Glutamatergic neuron (in vitro differentiated cells): ENCODE measurements at places on chromosomes 12 and 14. TPM values are rescaled to one million over a fixed set of nuclear protein-coding genes. Genes with fewer than 3 reads are reported as not detected.

DNA sequence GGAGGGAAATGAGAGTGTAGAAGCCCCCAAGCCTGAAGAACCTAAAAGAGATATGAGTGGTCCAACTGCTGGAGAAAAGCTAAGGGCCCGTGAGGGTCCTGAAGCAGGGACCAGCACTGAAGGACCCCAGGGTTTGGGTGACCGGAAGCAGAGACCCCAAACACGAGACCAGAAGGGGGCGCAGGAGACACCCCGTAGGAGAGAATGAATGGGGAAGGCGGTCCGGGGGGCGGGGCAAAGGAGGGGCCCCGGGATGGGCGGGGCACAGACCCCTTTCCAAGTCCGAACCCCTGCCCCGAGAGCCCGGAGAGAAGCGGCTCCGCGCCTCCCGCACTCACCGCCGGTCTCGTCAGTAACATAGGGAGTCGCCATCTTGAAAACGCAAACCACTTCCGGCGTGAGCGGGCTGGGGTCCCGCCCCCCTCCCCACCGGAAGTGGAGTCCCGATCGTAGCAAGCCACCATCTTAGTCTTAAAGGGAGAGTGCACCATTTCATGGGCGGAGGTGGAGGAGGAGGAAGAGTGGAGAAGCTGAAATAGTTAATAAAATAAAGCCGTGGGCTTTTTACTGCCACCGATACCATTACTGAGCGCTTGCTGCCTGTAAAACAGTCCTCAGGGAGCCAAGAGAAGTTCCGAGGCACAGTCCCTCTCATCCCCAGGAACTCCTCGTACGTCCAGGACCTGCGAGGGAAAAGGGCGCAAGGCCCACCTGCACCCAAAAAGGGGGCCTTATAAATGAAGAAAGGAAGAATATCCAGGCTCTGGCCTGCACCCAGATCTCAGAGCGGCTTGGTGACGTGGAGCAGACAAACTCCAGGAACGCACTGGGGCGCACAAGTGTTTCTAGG is 731 bp downstream of the PYM1 start:
- DNase-seq: peak; percentile 85
- peak overlapping the region; percentile 94 for H3K27ac ChIP-seq
- H3K4me3 ChIP-seq: peak overlapping the region; percentile 98
- peaks cover 11% of the 10 kb centered on the region for H3K27me3 ChIP-seq

DNA sequence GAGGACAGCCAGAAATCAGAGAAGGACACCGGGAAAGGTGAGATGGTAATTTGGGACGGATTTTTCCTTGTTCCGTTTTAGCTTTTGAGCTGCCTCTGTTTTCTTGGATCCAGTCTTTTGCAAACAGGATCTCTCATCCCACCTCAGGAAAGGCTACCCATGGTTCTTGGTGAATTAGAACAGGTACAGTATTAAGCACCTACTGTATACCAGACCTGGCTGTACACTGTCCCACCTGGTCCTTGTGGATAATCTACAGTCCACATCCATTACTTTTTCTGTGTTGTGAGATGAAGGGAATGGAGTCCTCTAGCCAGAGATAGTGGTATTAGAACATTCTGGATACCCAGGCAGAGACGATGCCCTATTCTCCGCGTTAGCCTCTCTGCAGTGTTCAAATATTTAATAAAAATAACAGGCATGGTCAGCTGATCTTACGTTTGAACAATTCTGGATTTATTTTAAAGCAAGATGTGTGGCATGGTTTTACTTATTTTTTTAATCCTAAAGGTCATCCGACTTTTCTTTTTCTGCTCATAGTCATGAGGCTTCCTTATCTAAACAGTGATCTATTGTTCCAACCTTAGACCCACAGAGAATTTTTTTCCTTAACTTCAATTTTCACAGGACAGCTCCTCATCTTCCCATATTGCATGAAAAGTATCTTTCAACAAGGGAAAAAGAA is 18.8 kb downstream of the PLXNC1 start:
- DNase-seq: no peak
- no peak overlapping the region for H3K27ac ChIP-seq
- peaks cover 4% of the 10 kb centered on the region for H3K27me3 ChIP-seq
- H3K4me3 ChIP-seq: no peak overlapping the region

DNA sequence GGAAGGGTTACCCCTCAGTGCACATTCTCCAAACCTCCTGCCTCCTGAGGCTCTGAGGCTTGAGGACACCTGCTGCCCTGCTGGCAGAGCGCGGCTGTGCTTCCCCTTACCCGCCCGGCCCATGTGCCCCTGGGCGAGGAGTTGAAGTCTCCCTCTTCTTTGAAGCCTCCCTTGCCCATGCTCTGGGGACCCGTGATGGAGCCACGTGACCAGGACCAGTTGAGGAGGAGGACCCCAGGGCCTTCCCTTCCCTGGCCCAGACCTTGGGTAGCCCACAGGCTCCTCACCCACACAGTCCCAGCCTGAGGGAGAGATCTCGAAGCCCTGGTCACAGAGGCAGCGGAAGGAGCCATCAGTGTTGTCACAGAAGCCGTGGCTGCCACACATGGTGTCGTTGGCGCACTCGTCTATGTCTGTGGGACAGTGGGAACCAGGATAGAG is 12.9 kb downstream of the ISCA2 start:
- DNase-seq: no peak
- H3K27me3 ChIP-seq: peaks cover 10% of the 10 kb centered on the region
- no peak overlapping the region for H3K4me3 ChIP-seq
- no peak overlapping the region for H3K27ac ChIP-seq
- no peaks in the 10 kb centered on the region for H3K36me3 ChIP-seq

GRCh38 chr14:57846596-57846995 is 19.3 kb downstream of the SLC35F4 start:
- no peak for DNase-seq
- H3K36me3 ChIP-seq: no peaks in the 10 kb centered on the region
- no peak overlapping the region for H3K27ac ChIP-seq
- no peaks in the 10 kb centered on the region for H3K4me1 ChIP-seq

DNA sequence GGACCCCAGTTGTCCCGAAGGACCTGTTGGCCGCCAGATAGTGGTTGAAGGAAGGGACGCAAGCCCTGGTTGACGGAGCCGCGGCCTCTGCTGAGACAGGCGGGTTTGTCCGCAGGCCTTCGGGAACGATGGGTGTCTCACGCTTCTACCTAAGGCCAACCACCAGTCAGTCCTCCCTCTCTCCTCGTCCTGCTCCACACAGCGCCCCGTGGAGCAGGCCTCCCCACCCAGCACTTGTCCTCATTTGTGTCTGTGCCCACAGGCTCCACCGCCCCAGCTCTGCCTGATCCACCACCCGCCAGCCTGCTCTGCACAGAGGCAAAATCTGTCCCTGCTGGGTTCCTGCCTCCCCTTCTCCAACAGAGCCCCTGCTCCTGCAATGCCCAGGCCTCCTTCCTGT is 41.0 kb downstream of the RIMBP2 start:
- peaks cover 4% of the 10 kb centered on the region for H3K27me3 ChIP-seq
- H3K36me3 ChIP-seq: peaks cover 9% of the 10 kb centered on the region
- H3K4me1 ChIP-seq: no peaks in the 10 kb centered on the region
- no peak overlapping the region for H3K4me3 ChIP-seq
- no peak for DNase-seq

DNA sequence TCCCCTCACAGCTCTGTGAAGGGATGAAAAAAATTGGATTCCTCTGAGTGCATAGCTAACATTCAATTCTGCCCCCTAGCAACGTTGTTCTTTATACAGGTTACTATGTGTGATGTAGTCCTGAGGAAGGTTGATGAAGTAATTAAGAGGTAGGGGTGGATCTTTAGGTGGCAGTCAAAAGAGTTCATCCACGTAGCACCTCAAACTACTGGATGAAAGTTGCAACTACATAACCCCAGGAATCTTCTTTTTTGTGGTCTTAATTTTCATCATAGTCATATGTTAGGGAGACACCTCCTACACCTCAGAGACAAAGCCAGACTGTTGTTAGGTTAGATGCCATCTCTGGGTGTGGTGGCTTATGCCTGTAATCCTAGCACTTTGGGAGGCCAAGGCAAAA is 10.2 kb upstream of the NFE2 start:
- H3K27me3 ChIP-seq: no peaks in the 10 kb centered on the region
- no peaks in the 10 kb centered on the region for H3K4me1 ChIP-seq
- H3K36me3 ChIP-seq: no peaks in the 10 kb centered on the region
- no peak for DNase-seq
- no peak overlapping the region for H3K4me3 ChIP-seq

GRCh38 chr12:9851927-9852326 is 17.2 kb downstream of the CLEC2B start:
- H3K27me3 ChIP-seq: no peaks in the 10 kb centered on the region
- no peak overlapping the region for H3K27ac ChIP-seq
- DNase-seq: no peak
- H3K4me3 ChIP-seq: no peak overlapping the region

C14orf39 gene
- 1.4 TPM for total RNA-seq

SERPINA10 gene
- not detected for total RNA-seq

WNT1 gene
- not detected for total RNA-seq

TRHDE gene
- 16.7 TPM for total RNA-seq

NRXN3 gene
- 1.2 TPM for total RNA-seq

RND1 gene
- total RNA-seq: 1.8 TPM

RIC8B gene
- 21.3 TPM for total RNA-seq
